ENCODE measurements at places on chromosomes 3 and 15. TPM values are rescaled to one million over a fixed set of nuclear protein-coding genes. Genes with fewer than 3 reads are reported as not detected.

Gene COL6A5
- 0.08 TPM for total RNA-seq

DNA sequence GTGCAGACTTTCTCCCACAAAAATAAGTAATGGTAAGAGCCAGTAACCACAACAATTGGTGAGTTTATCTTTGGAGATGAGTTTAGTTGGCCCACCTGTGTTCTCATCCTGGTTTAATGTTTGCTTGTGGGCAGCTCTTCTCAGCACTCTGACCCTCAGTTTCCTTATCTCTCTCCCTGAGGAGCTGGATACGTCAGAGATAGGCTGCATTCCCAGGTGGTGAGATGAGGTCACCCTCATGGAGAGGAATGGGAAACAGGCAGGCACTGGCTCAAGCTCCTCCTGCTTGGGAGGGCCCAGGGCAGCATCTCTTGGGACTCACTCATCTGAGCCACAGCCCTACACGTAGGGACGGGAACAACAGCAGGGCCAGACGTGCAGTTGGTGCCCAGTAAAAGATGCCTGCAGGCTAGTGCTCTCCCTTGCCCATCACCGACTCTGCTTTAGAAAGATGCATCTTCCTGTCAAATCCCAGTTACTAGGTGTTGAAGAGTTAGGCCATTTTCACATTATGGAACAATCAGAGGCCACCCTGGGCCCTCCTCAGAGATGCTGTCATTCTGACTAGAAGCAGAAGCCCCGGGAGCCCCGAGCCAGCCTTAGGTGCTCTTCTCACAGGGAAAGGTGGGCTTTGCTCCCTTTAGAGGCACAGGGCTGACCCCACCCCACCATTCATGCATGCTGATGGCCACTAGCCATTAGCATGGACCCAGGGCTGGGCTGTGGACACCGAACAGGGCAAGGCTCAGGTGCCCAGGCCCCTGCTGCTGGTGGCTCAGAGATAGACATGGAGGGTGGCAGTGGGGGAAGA lies 59.7 kb downstream of the GRIP2 start:
- H3K36me3 ChIP-seq = peaks cover 4% of the 10 kb centered on the region
- peak; percentile 60 for DNase-seq
- no peak overlapping the region for H3K27ac ChIP-seq
- H3K27me3 ChIP-seq = no peaks in the 10 kb centered on the region
- no peak overlapping the region for H3K4me3 ChIP-seq
- no peaks in the 10 kb centered on the region for H3K4me1 ChIP-seq

Gene NANOGP8
- not detected for total RNA-seq

Gene PTX3
- 23.7 TPM for total RNA-seq

- H3K4me3 ChIP-seq = no peak overlapping the region
- H3K27ac ChIP-seq = no peak overlapping the region
- DNase-seq = no peak
- no peaks in the 10 kb centered on the region for H3K36me3 ChIP-seq
- no peaks in the 10 kb centered on the region for H3K4me1 ChIP-seq
Measured at GRCh38 chr3:151721294-151721693, 12.4 kb upstream of the AADACL2 start.

DNA sequence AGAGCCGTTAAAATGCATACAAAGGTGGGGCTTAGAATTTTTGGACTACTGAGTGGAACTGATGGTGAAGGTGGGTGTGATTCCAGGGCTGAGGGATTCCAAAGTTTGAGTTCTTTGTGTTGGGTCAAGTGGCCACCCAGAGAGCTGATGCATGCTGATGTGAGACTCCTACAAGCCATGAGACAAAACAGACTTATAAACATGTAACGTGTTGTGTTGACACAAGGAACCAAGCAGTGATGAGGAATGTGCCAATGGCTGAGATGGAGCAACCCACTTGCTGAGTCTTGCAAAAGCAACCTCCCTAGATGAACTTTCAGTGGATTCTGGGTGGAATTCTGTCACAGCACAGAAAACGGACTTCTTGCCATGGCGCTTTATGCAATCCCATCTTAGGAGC lies 289.0 kb downstream of the TLE3 start:
- DNase-seq = no peak
- H3K27me3 ChIP-seq = no peaks in the 10 kb centered on the region
- no peak overlapping the region for H3K27ac ChIP-seq
- H3K36me3 ChIP-seq = no peaks in the 10 kb centered on the region

Gene PP2D1
- not detected for total RNA-seq

GRCh38 chr15:88657326-88658069 lies 18.7 kb downstream of the ISG20 start:
- H3K27me3 ChIP-seq = no peaks in the 10 kb centered on the region
- no peak overlapping the region for H3K27ac ChIP-seq

Gene MOBP
- total RNA-seq = 0.10 TPM

DNA sequence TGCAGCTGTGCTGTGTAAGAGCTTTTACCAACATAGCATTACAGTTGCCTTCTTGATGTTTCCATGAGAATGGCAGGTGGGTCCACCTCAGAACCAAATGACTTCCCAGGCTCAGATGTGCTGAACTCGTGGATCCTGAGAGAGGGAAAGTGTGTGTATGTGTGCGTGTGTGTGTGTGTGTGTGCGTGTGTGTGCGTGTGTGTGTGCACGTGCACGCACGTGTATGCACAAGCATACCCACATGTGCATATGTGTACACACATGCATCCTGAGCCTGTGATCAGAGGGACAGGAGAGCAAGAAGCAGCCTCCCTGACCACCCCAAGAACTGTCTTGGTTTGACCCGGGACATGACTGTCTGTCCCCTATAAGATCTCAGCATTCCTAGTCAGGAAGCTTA lies 48.1 kb downstream of the CHDH start:
- H3K27ac ChIP-seq = no peak overlapping the region
- H3K4me3 ChIP-seq = no peak overlapping the region
- no peaks in the 10 kb centered on the region for H3K36me3 ChIP-seq
- DNase-seq = no peak
- no peaks in the 10 kb centered on the region for H3K27me3 ChIP-seq

Gene TMF1
- 39.6 TPM for total RNA-seq

DNA sequence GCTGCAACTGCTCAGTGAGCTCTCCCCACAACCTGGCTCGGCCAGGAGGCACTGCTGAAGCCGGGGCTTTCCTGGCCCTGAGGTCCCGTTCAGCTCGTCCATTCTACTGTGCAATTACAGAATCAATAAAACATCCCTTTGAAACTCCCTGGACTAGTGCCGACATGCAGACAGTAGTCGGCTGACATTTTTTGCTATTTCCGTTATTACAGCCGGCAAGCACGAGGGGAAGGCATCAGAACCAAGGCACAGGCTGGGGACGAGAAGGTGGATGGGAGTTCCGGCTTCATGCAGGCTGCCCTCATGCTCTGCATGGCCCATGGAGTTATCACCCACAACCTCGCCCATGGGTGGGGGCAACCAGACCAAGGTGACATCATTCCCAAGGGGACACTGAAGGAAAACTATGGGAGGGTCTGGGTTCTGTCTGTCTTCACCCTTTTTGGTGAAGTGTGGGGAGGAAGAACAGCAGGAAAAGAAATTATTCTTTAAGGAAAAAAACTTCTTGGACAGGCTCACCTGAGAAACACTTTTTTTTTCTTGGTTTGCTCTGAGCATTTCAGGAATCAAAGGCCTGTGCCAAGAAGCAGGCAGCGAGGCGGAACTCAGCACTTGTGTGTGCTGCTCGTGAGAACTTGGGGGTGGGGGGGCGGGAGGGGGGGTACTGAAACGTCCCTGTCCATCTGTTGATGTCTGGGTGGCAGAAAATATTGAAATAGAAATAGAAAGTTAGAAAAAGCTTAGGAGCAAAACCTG lies 154.5 kb downstream of the FOXP1 start:
- H3K4me1 ChIP-seq = peaks cover 14% of the 10 kb centered on the region
- H3K27me3 ChIP-seq = no peaks in the 10 kb centered on the region
- no peaks in the 10 kb centered on the region for H3K36me3 ChIP-seq
- peak; percentile 44 for DNase-seq

DNA sequence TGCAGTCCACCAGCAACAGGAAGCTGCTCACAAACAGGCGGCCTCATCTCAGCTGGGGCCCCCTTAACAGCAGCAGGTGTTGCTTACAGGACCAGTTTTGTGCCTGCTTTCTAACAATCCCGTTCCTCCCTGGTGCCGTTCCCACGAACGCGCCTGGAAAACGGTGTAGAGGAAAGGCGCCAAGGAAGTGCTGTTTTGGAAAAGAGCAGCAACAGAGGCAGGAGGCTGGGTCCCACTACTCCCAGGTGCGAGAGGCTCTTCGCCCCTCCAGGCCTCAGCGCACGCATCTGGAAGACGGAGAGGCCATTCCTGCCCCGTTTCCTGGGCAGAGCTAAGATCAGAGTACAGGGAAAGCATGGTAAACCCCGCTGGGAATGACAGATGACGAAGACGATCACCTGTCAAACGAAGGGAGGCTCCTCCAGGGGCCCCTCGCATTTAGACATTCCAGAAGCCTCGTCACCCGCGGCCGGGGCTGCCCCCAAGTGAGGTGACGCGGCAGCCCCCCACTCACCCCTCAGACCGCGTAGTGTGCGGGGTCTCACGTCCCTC lies 603 bp downstream of the SCAPER start:
- H3K27ac ChIP-seq = peak overlapping the region; percentile 96
- peaks cover 26% of the 10 kb centered on the region for H3K4me1 ChIP-seq
- no peaks in the 10 kb centered on the region for H3K36me3 ChIP-seq
- peak; percentile 71 for DNase-seq

GRCh38 chr3:149327156-149327555 lies 6.3 kb downstream of the TM4SF18 start:
- DNase-seq = no peak
- H3K4me1 ChIP-seq = no peaks in the 10 kb centered on the region

DNA sequence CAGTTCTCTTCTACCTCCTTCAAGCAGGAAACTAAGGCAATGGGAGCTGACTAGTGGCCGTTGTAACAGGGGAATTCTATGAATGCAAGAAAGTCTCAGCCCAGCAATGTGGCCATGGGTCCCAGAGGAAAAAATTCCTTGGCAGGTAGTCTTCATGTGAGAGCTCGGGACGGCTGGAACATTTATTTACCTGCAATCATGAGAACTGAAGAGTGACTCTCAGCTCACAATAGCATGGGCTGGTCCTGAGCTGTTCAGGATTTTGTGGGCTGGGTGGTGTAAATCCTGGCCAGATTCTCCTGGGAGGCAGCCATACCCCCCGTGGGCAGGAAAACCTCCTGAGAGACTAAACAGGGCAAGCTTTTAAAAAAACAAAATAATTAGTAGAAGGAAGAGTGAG lies 330.3 kb upstream of the CTNNB1 start:
- H3K4me3 ChIP-seq = no peak overlapping the region
- no peaks in the 10 kb centered on the region for H3K4me1 ChIP-seq
- no peak for DNase-seq
- H3K36me3 ChIP-seq = no peaks in the 10 kb centered on the region
- H3K27me3 ChIP-seq = no peaks in the 10 kb centered on the region

Gene MORC1
- 5.6 TPM for total RNA-seq

- DNase-seq = no peak
- no peaks in the 10 kb centered on the region for H3K4me1 ChIP-seq
- no peak overlapping the region for H3K4me3 ChIP-seq
- no peaks in the 10 kb centered on the region for H3K36me3 ChIP-seq
- no peak overlapping the region for H3K27ac ChIP-seq
- H3K27me3 ChIP-seq = no peaks in the 10 kb centered on the region
Measured at GRCh38 chr3:179416681-179417080, 34.6 kb downstream of the GNB4 start.

DNA sequence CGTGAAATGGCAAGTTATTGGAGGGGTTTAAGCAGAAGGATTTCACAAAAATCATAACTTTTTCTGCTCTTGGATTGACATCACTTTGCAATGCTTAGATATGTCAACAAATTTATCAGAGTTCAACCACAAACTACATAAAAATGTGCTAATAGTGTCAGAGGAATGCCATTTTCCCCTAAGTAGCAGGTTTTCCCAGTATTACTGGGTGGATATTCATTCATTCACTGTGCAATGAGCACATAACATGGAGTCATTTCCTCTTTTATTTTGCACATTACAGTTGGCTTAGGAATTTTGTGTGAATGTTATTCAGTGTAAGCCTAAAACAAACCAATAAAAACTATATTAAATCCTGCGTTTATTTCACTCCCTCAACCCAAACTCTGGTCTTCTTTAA lies 537.3 kb upstream of the MCTP2 start:
- no peak overlapping the region for H3K27ac ChIP-seq
- H3K36me3 ChIP-seq = no peaks in the 10 kb centered on the region
- H3K27me3 ChIP-seq = no peaks in the 10 kb centered on the region
- DNase-seq = no peak

DNA sequence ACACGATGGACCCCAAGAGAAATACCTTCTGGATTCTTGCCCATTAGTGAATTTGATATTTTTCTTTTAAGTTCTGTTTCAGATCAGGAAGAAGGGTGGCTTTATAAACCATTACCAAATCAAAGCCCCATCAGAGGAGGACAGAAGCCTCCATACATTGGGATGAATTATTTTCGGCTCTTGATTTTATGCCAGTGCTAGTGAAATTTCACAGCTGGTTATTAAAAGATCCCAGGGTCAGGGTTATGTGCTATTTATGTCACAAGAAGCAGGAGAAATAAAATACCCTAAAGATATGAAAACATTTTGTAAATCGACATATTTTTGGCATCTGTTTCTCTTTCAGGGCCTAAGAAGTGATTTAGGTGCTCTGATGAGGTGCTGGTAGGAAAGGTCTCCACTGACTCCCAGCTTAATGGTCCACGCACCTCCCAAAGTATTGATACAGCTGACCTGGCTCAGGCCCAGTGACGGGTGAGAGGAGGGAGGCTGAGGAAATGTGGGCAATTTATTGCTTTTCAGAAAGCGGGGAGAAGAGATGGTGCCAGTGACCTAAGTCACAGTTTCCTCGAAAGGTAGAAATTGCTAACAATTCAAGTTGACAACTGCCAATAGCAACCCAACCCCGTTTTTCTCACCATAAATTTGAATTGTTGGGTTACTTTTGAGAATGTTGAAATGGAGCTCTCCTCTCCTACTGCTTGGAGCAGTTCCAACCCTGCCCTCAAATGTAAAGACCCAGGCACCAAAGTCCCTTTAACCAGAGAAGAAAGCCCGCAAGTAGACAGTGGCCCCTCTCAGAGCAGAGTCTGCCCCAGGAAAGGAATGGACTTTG lies 315.6 kb upstream of the NR2E3 start:
- no peaks in the 10 kb centered on the region for H3K27me3 ChIP-seq
- peaks cover 9% of the 10 kb centered on the region for H3K4me1 ChIP-seq
- H3K4me3 ChIP-seq = no peak overlapping the region
- no peak overlapping the region for H3K27ac ChIP-seq
- no peak for DNase-seq
